Adipocyte (in vitro differentiated cells): ENCODE measurements at places on chromosomes 2 and 18.

DNA sequence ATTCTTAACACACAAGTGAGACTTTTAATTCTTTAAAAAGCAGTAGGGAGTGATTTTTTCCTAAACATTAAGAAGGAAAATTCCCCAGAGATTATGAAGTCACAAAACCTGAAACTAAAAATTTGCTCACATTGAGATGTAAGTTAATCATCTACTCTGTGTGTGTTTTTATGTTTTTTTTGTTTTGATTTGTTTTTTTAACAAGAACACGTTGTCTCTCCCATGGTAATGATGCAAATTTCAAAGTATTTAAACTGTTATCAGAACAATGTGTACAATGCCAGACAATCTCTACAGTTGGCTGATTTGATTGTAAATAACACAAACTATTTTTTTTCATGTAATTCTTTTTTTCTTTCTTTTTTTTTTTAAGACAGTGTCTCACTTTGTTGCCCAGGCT, 71.5 kb downstream of the COLEC12 start:
- DNase-seq, result peak; percentile 40

GRCh38 chr2:68103030-68103708, 40.4 kb upstream of the C1D start:
- no peak for DNase-seq

DNA sequence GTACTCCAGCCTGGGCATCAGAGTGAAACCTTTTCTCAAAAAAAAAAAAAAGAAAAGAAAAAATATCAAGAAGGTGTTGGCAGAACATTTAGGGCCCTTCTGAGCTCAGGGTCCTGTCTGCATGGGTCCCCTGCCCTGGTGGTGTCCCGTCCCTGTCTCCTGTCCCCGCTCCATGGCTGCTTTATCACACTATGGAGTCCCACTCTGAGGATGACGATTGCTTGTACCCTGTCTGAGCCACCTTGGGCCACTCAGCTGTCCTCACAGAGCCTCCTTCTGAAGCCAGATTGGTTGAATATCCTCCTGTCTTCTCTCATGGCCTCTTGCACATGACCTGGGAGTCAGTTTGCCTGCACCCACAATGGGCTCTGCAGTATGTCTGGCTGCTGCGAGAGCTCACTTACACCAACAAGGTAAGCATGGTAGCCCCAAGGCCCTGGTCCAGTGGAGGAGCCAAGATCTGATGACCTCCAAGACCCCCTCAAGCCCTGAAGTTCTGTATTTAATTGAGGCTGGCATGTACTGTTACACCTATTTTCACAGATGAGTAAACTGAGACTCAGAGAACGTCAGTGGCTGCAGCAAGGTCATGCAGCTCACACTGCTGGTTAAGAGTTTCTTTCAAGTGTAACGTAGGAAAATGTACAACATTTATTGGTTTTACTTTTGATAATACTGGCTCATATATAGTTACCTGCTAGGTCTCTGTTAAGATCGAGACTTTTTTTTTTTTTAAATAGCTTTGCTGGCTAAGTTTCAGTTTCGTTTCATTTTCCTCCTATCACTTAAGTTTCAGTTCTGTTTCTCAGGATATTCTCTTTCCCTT, 16.9 kb upstream of the ZCCHC2 start:
- no peak for DNase-seq

DNA sequence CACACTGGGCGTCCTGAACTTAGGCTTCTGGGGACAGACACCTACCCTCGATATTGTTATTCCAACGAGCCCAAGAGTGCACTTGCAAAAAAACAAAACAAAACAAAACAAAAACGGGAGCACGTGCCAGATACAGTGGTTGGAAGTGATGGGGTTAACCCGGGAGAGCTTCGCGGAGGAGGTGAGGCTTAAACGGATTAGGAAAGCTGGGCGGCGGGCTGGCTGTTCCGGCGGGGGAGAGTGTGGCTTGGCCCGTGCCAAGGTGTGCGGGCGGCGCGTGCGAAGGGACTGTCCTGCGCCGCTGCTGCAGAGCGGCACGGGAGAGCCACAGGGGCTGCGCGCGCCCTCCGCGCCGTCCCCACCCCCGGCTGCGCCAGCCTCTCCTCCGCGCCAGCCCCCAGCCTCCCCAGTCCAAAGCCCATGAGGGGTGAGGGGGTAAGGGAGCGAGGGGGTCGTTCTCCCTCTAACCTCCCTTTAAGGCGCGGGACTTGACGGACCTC, 1.5 kb upstream of the SLC30A3 start:
- peak; percentile 33 for DNase-seq

GRCh38 chr2:71884303-71885042, 263.2 kb downstream of the CYP26B1 start:
- peak; percentile 59 for DNase-seq

- no peak for DNase-seq
Observed at GRCh38 chr18:10229458-10229857, 225.0 kb upstream of the APCDD1 start.

GRCh38 chr2:116737951-116738350, 1076.5 kb upstream of the DDX18 start:
- no peak for DNase-seq

GRCh38 chr2:206471524-206472062, 28.3 kb downstream of the ADAM23 start:
- DNase-seq, result no peak

- DNase-seq, result no peak
Observed at GRCh38 chr2:179613299-179613651, 248.1 kb downstream of the ZNF385B start.

GRCh38 chr2:226837787-226838603, 2.1 kb downstream of the RHBDD1 start:
- DNase-seq, result no peak

GRCh38 chr18:50870138-50870845, 8.6 kb upstream of the ME2 start:
- DNase-seq, result peak; percentile 72

GRCh38 chr18:36322408-36322728, 24.9 kb downstream of the FHOD3 start:
- no peak for DNase-seq

GRCh38 chr2:127235082-127235702, 15.1 kb upstream of the CYP27C1 start:
- DNase-seq, result no peak

GRCh38 chr18:58041633-58042032, 2.4 kb upstream of the NEDD4L start:
- no peak for DNase-seq

DNA sequence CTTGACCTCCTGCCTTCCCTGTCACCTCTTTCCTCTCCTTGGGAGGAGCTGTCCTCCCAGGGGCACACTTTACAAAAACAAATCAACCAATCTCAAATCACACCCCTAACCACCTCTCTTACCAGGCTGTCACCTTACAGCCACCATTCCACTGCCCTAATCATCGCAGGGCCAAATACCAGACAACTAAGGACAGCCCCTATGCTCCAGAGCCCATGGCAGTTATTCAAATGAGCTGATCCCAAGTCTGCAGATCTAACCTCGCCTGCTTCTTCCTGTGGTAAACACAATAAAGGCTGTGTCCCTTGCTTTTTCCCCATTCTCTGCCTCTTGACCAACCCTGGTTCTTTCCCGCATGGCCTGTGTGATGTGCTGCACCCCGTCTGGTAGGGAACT, 154.2 kb upstream of the CNTNAP5 start:
- no peak for DNase-seq

DNA sequence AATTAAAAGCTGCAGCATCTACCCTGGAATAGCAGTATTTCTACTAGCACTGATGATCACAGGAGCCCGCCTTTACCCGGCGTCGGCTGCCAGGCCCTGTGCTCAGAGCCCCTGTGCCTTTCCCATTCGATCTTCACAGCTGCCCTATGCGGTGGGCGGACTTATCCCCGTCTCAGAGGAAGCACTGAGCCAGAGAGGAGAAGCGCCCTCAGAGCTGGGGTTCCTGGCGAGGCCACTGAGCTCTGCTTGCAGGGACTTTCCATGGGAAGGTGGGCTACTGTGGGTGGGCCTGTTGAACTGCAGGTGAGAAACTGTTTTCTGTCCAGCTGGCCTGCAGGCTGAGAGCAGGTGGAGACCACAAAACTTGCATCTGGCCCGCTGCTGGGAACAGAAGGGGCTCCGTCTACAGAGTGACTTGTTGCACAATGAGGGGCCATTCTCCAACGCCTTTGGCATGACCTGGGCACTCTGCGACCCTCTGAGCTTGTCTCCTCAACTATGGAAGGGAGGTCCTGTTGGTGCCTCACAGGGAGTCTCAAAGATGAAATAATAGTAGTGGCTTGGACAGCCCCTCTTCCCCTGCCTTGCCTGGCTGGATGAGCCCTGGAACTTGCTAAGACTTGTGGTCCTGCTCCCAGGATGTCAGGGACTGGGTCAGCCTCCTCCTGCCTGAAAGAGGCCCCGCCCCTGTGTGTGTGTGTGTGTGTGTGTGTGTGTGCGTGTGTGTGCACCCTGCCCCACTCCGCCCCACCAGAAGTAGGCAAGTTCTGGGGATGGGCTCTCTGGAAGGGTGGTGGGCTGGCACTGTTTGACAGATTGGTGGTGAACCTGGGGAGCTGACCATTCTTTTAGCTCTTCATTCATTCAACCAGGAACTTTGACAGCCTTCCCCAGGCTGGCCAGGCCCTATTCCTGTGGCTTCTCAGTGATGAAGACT, 32.7 kb downstream of the GLI2 start:
- DNase-seq, result no peak

- DNase-seq, result no peak
Observed at GRCh38 chr2:27427863-27428212, 593 bp upstream of the NRBP1 start.

DNA sequence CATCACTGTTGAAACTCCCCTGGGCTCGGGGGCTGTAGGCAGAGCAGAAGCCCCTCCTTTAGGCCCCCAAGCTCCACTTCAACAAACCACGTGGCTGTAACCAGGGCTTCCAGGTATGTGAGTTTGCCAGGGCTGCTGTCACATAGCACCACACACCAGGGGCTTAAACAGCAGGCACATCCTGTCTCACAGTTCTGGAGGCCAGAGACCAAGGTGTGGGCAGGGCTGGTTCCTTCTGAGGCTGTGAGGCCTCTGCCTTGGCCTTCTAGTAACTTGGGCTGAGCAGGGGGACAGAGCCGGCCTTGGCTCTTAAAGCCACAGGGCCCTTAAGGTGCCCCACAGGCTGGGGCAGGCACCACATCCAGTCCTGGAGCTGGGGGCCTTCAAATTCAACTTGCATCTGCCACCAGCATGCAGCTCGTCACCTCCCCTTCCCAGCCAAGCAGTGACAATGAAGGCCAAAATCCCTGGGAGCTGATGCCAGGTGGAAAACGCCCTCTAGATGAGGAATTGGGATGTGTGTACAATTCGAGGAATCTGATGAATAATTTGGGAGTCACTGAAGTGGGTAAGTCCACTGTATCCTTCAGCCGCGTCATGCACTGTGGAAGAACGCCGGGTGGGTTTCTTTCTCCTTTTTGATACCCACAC, 104.2 kb upstream of the ODC1 start:
- DNase-seq, result no peak

GRCh38 chr2:68796295-68796905, 61.8 kb downstream of the ARHGAP25 start:
- DNase-seq, result no peak

GRCh38 chr2:215833531-215834162, 179.7 kb downstream of the MREG start:
- peak; percentile 75 for DNase-seq
